ENCODE measurements at places on chromosomes 12 and 14.

DNA sequence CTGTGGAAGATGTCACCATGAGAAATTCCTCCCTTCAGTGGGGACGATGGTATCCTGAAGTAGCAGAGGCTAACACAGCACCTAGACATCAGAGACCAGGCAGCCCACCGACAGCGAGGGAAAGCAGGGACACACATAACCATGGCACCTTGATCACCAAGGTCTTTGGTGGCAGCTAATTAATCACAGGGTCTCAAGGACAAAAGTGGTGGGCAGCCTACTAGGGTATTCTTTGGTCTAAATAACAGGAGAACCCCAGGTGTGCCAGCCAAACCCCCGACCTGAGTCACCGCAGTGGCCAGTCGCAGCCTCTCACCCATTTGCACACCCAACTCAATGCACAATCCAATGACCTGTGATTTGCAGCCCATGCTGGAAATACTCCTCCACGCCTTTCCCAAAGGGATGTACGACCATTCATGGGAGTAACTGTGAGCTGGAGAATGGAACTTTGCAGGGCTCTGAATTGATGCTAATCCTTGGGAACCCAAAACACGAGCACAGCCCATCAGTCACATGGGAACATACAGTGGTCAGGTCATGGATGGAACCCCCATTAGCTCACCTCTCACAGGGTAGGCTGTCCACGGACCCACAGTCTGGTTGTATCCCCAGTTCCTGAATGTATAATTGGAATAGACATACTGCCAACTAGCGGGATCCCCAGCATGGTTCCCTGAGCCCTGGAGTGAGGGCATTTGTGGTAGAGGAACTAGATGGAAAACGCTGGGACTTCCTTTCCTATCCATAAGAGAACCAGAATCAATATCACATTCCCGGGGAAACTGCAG lies 58.7 kb upstream of the C14orf180 start:
- no peak for DNase-seq

GRCh38 chr12:104668274-104668718 lies 211.5 kb downstream of the CHST11 start:
- no peak for DNase-seq

DNA sequence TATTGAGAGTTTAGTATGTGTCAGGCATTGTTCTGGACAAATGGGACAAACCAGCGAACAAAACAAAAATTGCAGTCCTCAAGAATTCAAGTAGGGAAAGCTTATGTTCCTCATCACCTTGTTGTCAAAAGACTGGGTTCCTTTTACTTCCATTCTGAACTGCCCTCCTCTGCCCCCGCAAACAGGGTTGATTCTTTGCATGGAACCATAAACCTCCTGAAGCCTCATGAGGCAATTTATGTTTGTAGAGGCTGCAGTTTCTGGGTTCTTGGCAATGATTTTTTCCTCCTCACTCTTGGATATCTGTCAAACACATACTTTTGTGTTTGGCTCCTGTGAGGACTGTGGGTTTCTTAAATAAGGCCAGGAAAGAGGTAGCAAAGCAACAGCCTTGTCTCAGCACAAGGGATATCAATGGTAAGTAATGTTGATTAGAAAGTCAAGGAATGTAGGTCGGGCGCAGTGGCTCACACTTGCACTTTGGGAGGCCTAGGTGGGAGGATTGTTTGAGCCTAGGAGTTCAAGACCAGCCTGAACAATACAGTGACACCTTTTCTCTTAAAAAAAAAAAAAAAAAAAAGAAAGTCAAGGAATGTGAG lies 13.9 kb downstream of the COPZ1 start:
- no peak for DNase-seq

DNA sequence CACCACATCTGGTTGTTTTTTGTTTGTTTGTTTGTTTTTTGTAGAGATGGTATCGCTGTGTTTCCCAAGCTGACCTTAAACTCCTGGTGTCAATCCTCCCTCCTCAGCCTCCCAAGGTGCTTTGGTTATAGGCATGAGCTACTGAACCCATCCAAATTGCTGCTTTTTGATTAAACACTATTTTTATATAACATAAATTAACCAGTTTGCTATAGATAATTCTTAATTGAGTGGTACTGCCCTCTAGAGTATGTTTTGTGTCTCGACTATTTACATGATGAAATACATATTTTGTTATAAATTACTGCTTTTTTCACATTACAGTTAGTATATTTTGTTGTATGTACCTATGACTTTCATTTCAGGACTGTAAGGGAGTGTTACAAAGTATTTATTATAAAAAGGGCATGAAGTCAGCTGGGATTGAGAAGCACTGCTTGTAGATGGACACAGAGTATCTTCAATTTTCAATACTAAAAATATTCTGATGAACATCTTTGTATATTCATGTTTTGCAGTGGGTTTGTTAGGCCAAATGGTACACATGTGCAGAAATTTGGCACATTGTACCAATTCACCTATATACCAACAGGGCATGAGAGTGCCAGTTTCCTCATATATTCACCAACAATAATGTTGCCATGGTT lies 14.9 kb upstream of the SCAF11 start:
- no peak for DNase-seq

DNA sequence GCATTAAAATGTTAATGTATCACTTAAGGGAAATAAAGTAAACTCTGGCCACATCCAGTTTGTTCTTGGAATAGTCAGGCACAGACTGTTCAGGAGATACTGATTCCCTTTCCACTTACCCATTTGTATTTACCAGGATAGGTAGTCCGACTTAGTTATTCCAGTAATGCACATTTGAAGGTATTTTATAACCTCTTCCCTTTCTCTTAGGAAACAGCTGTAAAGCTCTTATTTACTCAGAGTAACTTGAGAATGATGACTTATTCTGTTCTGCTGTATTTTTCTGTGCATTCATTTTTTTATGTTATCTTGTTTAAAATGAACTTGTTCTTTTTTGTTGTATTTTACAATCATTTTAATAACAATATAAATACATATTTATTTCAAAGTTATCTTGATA lies 78.0 kb downstream of the METTL25 start:
- no peak for DNase-seq

GRCh38 chr12:128612150-128612850 lies 211.5 kb downstream of the SLC15A4 start:
- no peak for DNase-seq

DNA sequence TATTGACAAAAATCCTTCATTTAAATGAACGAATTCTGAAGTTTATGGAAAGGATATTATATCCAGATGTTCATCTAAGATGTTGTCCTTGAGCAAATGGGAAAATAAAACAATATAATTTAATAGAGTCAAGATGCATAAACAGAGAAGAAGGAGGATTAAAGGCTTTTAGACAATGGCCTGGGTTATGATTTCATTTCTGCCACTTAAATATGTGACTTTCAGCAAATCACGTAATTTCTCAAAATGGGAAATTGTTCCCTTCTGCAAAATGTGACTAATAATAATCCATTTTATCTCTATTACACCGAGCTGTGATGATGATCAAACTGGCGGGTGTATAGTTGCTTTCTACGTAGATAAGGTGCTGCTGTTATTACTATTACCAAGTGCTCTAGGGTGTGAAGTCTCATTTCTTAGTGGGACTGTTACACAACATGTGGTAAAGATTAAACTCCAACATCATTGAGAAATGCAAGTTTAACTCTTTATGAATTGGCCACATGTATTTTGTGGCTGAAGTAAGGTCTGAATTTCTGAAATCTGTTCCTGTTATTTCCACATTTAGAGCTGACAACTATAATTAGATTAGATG lies 157.0 kb downstream of the MYRFL start:
- no peak for DNase-seq

DNA sequence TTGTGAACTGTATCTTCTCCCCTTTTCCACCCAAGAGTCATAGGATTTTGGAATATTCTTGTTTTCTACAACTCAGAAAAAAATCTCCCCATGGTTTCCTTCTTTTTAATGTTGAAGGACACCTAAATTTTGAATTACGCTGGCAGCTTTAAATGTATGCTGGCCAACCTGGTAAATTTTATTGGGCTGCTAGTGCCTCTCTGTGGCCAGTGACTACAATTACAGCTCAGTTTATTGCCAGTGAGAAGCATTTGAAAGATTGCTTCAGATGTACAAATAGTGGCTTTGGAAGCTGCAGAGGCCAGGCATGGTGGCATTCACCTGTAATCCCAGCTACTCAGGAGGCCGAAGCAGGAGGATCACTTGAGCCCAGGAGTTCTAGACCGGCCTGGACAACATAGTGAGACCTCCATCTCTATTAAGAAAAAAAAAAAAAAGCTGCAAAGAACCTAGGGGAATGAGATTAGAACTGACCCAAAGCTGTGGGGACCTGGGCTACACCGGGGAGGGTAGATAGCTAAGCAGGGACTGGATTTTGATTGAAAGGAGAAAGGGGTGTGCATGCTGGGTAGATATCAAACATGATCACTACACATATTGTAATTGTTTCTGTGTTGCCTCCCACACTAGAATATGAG lies 7.6 kb upstream of the RAB21 start:
- no peak for DNase-seq

GRCh38 chr14:25400607-25401206 lies 350.8 kb upstream of the STXBP6 start:
- DNase-seq = peak; percentile 32

DNA sequence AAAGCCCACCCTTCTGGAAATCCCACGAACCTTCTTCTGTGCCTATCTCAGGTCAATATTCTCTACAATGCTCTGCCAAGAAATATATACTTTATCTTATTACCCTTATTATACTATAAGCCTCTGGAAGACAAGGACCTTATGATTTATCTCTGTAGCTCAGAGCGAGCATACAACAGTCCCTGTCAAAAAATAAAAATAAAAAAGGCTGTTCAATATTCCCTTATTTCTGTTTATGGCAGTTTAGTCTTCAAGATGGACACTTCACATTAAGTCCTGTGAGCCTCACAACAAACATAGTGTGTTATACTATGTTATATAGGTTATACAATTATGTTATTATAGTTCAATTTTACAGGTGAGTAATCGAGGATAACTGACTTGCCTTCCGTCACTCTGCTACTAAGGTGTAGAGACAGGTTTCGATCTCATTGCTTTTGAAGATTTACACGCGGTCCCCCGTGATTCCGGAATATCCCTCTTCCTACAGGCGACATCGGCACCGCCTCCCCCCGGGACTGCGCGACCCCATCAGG lies 562 bp downstream of the EAPP start:
- no peak for DNase-seq

GRCh38 chr12:120689397-120690082 lies 2.6 kb downstream of the MLEC start:
- no peak for DNase-seq

GRCh38 chr14:96486705-96487104 lies 15.5 kb upstream of the PAPOLA start:
- no peak for DNase-seq

DNA sequence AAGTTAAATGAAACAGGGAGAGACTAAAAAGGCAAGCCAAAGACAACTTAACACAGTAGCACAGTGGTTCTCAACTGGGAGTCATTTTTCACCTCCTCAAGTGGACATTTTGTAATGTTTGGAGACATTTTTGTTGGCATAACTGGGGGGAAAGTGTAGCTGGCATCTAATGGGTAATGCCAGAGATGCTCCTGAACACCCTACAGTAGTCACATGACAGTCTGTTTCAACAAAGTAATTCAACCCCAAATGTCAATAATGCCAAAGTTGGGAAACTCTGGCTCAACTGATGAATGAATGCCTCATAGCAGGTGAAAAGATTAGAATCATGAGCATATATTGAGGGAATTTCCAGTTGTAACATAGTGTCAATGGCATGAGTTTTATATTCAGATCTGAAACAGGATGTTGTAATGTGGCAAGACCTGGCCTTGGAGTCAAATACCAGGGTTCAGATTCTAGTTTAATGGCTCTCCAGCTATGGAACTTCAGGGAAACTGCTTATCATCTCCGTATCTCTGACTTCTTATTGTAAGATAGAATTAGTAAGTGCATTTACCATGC lies 2.4 kb upstream of the OR4K5 start:
- DNase-seq = no peak

- DNase-seq = no peak
Observed at GRCh38 chr14:52031781-52032180, 37.1 kb downstream of the NID2 start.

- no peak for DNase-seq
Observed at GRCh38 chr14:104818714-104819161, 17.8 kb downstream of the ZBTB42 start.

GRCh38 chr14:69792887-69793421 lies 4.1 kb downstream of the SLC10A1 start:
- DNase-seq = no peak

DNA sequence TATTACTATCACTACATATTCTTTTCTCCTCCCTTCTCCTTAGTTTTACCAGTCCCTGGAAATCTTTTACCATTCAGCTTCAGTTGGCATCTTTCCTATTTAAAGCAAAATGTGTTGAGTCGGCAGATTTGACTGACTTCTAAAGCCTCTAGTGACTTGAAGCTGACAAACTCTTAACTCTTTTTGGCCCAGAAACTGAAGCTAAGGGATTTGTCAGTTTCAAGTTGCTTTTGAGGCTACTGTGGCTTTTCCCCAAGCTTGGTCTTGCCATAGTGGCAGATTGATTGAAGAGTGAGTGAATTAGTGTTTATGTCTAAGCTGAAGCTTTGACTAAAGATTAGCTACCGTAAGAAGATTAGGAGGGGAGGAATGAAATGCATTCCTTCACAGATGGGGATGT lies 104.0 kb downstream of the ETNK1 start:
- no peak for DNase-seq

- DNase-seq = no peak
Observed at GRCh38 chr12:25788707-25789442, 169.6 kb upstream of the RASSF8 start.

DNA sequence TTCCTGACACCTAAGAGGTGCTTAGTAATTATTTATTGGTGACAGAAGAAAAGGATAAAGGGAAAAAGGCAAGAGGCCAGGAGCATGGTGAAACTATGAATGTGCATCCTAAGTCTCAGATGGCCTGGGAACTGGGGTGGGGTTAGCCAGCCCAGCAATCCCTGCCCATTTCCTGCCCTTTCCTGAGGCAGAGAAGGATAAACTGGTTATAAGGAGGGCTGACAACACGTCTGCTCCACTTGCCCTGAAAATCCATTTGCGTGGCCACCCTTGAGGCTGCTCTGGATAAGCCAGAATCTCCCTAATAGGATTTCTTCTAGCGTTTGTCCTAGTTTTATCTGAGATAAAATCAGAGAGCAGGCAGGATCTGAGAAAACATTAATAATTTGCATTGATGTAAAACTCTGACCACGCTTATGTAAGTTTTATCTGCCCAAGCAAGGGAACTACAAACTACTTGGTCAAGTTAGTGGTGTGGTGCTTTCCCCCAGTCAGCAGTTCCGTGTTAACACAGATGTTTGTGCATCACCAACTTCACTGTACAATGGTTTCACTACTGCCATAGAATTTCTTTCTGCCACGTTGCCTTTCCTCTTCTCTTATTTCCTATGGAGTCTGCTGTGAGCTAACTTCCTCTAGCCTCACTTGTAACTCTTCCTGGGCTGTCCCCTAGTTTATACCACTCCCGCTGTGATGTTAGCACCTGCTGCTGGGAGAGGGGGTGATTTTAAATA lies 392.7 kb downstream of the RPS29 start:
- no peak for DNase-seq

- DNase-seq = no peak
Observed at GRCh38 chr14:100651999-100652508, 64.8 kb upstream of the BEGAIN start.

GRCh38 chr12:92134638-92135274 lies 10.9 kb downstream of the BTG1 start:
- no peak for DNase-seq

GRCh38 chr12:26979733-26980132 lies 34.5 kb downstream of the TM7SF3 start:
- DNase-seq = no peak

Data from NCI-H1048 (cell line).